Myocyte (in vitro differentiated cells): ENCODE measurements at places on chromosomes 7 and 10. TPM values are rescaled to one million over a fixed set of nuclear protein-coding genes. Genes with fewer than 3 reads are reported as not detected.

DNA sequence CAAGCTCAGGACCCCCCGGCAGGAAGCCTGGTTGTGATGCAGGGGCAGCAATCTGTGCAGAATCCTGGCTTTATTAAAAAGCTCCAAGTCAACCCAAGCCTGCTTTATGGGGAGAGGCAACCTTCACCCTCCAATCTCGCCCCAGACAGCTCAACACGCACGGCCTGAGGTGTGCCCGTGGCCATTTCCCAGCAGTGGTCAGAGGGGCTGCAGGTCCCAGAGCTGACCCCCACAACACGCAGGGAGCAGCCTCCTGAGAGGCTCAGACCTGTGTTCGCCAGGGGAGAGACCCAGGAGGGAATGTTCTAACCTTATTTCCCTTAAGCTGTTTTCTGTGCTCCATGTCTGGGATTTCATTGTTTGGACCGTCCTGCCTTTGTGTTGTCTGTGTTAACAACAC is 108.2 kb downstream of the CTBP2 start:
- DNase-seq, result no peak

SPAM1 gene
- total RNA-seq, result not detected in 2 replicates

- DNase-seq, result peak; percentile 46
These were observed 3.3 kb upstream of the OR2F2 start for GRCh38 chr7:143931739-143932138.

- DNase-seq, result no peak
These were observed 51.5 kb downstream of the AFAP1L2 start for GRCh38 chr10:114352653-114353298.

- no peak for DNase-seq
These were observed 12.6 kb downstream of the MAFK start for GRCh38 chr7:1542841-1543747.

- DNase-seq, result no peak
These were observed 131.6 kb downstream of the CD36 start for GRCh38 chr7:80770061-80770460.

- DNase-seq, result no peak
These were observed 535.0 kb downstream of the TNS3 start for GRCh38 chr7:47046949-47047348.

DNA sequence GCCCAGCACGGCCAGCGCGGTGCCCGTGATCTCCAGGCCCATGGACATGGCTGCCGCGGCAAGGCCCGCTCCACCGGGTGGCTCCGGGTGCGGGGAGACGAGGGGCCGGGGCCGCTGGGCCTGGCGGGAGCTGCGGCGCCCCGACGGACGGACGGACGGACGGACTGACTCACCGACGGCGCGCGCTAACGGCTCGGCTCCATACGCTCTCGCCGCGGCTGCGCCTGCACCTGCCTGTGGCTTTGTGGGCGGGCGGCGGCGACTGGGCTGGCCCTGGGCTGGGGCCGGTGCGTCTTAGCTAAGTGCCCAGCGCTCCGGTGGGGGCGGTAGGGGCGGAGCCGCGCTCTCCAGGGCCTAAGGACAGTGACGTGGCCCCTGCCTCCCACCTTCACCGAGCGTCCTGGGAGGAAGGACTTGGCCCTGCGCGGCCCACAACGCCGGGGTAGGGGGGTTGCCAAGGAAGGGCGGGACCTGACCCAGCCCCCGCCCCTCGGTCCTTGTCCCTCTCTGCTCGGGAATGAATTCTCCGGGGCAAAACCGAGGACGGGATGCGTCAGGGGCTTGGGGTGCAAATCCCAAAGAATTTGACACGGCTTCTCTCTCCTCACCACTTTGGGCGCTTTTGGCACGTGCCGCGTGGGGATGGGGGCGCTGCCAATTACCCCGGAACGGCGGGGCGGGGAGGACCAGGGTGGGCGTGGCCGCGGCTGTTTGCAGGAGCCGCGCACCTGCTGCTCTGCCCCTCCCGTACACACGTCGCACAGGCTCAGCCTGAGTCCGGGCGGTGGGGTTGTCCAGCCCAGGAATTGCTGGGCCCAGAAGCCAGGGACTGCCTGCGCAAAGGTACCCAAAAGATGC is at the start of gene CLDN3:
Gene CLDN3 (minus strand): TSS at position 269 of the 858 bp plus-strand sequence. CDS start 221 bp downstream, at position 48.
- DNase-seq, result peak; percentile 45

DNA sequence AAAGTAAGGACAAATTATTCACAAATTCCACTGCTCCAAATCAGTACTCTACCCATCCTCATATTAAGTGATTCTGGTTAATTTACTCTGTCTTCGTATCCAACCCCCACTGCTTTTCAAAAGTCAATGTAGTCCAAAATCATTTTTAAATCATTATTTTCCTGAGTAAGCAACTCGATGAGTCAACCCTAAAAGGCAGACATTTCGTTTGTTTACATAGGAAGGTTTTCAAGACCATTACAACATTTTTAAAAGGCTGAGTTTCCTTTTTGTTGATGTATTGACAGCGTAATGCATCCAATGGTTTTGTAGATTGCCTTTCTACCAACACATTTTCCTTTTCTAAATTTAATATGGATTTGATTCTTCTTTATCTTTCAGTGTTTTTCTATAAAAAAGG is 523.0 kb upstream of the ANKRD30A start:
- DNase-seq, result no peak

- DNase-seq, result no peak
These were observed 45.2 kb downstream of the TBXAS1 start for GRCh38 chr7:139874302-139874629.

GRCh38 chr10:123241391-123242141 is 87.4 kb downstream of the BUB3 start:
- no peak for DNase-seq

DNA sequence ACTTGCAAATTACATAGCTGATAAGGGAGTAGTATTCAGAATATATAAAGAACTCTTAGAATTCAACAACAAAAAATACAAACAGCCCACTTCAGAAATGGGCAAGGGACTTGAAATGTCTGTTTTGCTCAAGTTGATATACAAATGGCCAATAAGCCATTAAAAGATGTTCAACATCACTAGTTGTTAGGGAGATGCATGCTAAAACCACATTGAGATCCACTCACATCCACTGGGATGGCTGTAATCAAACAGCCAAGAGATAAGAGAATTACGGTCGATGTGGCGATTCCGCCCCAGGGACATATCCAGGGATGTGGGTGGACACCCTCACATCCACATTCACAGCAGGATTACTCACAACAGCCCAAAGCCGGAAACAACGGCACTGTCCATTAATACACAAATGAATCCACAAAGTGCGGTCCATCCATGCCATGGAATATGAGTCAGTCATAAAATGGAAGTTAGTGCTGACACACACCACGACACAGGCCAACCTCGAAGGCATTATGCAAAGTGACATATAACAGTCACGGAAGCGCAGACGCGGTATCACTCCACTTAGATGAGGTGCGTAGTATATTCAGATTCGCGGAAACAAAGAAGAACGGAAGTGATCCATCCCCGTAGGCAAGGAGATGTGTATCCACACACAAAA is 227.8 kb downstream of the DNAJB6 start:
- DNase-seq, result no peak

DNA sequence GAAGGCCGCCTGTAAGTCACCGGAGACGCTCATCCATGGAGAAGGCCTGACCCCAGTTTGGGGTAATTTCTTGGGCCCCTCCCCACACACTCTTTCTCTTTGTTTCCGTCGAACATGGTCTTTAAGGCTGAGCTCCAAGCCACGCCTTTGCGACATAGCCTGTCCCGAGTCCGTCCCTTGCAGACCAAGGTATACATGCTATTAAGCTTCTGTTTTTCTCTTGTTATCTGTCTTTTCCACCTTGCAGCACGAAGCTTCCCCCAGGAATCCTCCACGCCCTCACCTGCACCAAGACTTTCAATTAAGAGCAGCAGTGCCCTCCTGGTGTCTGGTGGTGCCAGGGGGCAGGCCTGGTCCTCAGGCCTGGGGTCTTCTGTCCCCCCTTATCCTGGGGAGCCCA is 4.2 kb upstream of the FAM20C start:
- no peak for DNase-seq
